H9 (cell line): ENCODE measurements at places on chromosomes 5 and 9.

- DNase-seq = peak; percentile 46
Observed at GRCh38 chr9:124392871-124393460, 22.3 kb downstream of the PSMB7 start.

- peak; percentile 76 for DNase-seq
Observed at GRCh38 chr9:123365287-123365880, 9.4 kb downstream of the CRB2 start.

DNA sequence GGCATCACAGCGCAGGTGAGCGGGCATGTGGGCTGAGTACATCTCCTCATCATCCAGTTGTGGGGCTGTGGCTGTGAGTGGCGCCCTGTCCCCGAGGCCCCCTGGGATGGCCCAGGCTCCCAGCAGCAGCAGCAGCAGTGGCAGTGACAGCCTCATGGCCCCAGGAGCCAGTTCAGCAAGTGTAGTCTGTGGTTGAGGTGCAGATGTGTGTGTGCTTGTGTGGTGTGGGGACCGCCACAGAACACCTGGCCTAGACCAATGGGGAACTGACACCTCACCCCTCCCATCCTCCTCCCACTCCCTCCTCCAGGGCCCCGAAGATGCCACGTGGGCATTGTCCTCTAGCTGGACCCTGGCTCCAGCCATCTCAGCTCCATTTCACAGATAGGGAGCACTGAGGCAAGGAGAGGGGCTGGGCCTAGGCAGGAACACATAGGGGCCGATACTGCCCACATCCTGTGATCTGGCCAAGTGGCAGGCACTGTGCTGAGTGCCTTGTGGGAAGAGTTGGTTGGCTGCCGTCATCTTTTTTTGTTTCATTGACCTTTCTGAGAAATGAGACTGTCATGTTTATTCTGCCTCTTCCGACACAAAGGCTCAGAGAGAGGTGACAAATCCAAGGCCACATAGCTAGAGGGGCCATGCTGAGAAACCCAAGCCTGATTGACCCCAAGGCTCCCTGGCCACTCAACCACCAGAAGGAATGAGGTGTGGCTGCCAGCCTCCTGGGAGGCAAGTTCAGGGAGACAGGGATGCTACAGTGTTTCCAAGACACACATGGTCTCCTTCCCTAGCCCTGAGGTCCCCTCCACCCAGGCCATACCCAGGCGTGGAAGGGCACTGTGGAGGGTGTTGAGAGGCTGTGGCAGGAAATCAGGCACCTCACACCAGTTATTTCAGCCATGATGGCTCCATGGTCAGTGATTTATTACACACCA lies at the start of gene MZB1:
MZB1 (minus strand) TSS at position 213 of the 938 bp plus-strand sequence; CDS start at position 156, 57 bp downstream.
- no peak for DNase-seq

GRCh38 chr5:61735995-61736394 lies 403.9 kb downstream of the ZSWIM6 start:
- DNase-seq = no peak

DNA sequence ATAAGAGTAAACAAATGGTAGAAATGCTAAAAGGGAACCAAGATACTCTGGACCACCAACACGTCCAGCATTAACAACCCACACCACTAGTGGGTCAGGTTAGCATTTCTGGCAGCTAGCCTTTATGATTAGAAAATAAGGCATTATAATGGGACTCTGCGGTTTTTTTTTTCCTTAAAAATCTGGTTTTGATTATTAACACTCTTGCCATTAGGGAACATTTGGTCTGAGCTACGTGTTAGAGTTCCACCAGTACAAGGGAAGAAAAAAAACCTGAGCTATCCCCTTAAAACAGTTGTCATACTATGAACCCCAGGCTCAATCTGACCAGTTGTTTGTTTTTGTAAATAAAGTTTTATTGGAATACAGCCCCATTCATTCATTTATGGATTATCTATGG lies 110.4 kb downstream of the NTRK2 start:
- DNase-seq = no peak

DNA sequence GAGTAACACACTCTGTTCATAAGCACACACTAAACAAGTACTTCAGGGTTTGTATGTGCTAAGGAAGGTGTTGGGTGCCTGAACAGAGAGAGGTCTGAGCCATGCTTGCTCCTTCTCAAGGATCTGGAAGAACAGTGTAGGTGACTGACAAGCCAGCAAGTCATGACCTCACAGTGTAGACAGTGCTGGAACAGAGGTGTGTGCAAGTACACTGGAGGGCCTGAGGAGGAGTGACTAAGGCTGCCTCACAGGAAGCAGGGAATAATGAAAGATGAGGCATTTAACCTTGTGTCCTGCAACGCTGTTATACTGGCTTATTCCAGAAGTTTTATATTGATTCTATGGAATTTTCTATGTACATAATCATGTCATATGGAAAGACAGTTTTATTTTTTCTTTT lies 83.9 kb downstream of the TMEM174 start:
- DNase-seq = no peak

DNA sequence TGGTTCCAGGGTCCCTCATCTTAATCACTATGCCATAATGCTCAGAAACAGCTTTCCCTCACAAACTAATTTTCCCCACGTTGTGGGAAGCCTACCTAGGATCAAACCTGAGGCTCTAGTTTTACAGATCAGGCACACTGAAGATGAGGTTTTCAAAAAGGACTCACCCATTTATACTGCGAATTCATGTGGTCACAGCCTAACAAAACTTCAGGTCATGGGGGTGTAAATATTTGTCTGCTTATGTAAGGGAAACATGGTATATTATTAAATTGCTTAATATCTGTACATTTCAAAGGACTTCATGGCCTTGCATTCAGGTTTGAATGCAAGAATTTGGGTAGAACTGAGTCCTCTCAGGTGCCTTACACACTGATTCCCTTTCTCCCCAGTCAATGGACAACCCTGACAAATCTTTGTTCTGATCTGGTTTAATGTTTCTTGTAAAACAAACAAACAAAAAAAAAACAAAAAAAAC lies 12.1 kb downstream of the ZFAND5 start:
- no peak for DNase-seq

- no peak for DNase-seq
Observed at GRCh38 chr9:131142160-131142559, 16.8 kb downstream of the NUP214 start.

GRCh38 chr5:38456657-38457399 lies 99.6 kb downstream of the LIFR start:
- no peak for DNase-seq

DNA sequence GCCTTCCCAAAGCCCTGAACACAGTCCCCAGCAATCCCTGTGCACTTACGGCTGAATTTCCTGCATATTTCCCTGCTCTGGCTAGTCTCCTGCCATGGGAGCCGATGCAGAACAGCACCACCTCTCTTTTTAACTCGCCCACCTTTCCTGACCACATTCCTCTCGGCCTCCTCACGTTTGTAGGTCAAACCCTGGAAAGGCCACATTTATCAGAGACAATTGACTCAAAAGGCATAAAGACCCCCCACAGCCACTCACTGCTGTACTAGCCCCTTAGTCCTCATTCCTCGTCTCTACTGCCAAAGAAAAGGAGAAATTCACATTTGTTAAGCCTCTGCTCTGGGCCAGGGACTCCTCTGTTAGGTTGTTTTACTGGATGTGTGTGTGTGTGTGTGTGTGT lies 43.6 kb downstream of the ENC1 start:
- DNase-seq = peak; percentile 59

DNA sequence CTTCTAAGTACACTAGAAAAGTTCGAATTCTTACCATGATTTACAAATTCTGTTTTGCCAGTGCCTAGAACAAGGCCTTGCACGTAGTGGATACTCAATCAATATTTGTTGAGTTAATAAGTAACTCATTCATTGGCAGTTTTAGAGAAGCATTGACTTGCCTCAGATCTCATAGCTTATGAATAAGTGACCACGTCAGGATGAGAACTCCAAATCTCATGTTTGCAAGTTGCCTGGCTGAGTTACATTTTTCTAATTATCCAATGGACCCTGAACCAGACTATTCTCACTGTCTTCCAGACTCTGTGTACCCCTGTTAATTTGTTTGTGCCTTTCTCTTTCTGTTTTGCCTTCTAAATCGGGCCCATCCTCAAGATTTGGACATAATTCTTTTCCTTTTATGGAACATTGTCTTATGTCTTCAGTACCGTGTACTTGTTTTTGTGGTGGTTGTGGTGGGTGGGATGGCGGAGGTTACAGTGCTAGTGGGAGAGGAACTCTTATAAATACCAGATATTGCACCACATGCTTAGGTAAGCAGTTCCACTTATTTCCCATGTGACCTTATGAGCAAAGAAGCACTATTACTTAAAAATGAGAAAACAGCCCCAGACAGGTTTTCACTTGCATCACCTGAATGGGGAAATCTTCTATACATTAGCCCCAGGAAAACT lies 96.3 kb downstream of the UNC13B start:
- DNase-seq = no peak
